Suppressor macrophage treated with lipopolysaccharide for 4 hours (primary cell): ENCODE measurements at places on chromosomes 16 and 17.

DNA sequence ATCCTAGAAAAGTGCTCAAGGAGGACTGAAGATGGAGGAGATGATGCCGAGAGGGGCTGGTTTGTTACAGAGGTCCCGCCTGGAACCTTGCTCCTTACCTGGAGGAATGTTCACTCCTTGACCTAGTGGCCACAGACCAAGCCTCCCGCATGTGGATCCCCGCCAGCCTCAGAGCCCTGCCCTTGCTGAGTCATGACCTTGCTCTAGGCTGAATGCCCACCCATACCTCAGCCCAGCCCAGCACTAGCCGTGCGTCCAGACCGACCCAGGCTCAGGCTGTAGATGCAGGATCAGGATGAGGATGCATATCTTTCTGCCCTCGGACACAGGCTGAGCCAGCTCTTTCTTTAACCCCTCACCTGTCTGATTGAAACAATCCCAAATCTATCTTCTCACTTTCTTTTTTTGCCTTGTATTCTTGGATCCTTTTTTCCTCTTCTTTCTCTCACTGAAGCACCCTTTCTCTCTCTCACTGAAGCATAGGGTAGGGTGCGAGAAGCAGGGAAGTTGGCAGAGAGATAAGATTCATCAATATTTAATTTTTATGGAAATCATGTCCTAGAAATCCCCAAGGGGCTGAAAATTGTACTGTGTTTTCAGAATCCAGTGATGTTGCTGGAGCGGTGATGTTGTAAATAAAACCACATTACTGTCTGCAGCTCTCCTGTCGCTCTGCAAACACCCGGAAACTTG lies 34.9 kb downstream of the WSCD1 start:
- DNase-seq, result no peak

DNA sequence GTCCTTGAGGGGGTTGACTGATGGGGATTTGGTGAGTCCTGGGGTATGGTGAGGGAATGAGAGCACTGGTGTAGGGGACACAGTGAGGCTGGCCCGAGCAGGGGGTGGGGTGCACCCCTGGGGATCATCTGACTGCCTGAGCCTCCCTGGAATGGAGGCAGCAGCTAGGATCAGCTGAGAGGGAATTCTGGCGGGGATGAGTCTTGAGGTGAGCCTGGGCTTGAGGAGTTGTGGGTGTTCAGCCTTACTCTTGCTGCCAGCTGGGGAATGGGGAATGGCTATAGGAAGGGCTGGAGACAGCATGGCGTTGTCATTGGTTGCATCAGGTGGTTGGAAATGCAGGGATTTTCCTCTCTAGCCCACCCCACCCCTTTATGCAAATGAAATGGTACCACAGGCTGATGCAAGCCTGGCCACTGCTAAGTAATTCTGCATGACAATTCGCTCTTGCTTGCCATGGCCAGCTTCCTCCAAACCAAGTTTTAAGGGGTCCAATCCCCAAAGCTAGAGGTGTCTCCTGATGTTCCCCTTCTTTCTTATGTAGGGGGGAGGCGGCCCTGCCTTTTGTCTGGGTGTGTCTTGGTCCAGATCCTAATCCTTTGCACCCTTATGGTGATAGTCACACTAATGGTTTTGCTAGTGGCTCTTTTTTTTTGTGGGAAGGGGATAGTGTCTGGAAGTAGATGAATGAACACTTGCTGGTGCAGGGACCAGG lies 7.5 kb downstream of the NFE2L1 start:
- peak; percentile 81 for DNase-seq

DNA sequence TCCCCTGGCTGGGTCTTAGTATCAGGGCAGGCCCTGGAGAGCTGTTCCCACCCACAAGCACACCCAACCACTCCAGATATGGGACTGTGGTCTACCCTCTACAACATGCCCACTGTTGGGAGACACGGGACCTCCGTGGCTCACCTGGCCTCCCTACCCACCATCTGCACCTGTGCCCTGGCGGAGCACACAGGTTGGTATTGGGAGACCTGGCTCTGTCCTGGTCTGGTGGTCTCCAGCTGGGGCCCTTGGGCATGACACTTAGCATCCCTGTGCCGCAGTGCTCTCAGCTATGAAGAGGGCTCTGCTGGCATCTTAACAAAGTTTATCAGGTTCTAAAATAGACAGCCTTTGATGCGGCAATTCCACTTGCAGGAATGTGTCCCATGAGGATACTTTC lies 5.8 kb downstream of the C16orf95 start:
- DNase-seq, result no peak

GRCh38 chr16:73020409-73020884 lies 27.5 kb downstream of the ZFHX3 start:
- DNase-seq, result no peak

DNA sequence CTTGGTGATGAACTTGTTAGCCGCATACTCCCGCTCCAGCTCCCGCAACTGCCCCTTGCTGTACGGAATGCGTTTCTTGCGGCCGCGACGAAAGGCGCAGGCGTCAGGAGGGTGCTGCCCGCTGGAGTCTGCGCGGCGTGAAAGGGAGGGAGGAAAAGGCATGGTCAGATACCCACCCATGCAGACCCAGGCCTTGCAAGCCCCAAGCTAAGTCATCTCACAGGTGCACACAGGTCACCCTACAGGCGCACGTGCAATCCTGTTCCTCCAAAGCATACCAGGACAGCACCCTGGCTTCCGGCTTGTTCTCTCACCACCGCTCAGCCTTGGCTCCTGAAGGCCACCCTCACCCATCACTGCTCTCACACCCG lies 1.6 kb downstream of the HOXB13 start:
- DNase-seq, result no peak

DNA sequence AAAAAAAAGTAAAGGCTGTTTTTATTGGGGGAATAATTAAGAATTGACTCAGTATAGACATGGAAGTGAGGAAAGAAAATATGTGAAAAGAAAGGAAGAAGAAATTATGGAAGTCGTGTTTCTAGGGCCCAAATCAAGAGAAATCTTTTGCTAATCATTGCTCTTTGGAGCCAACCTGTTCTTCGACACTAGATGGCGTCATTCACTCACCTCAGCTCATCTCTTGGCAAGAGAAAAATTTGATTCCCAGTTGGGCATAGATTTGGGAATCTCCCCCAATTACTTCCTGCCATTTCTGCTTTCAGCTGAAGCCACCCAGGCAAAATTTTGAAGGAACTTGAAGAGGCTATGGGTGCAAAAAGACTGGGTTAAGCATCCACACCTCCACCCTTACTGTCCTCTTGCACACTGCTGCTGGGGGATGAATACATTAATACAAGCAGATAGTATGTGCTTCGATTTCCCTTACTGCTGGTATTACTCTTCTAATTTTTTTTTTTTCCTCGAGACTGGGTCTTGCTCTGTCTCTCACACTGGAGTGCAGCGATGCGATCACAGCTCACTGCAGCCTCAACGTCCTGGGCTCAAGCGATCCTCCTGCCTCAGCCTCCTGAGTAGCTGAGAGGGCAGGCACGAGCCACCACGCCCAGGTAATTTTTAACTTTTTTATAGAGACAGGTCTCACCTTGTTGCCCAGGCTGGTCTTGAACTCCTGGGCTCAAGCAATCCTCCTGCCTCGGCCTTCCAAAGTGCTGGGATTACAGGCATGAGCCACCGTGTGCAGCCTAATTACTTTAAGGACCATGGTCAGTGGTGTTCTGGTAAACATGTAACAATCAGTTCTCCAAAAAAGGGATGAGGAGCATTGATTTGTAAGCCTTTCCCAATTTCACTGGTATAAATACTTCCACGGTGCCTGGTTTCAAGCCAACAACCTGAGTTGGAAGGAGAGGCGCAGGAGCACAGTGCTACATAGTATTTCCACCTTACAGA lies 13.5 kb downstream of the PSMD7 start:
- DNase-seq, result peak; percentile 47

GRCh38 chr17:36940313-36941264 lies 3.3 kb downstream of the LHX1 start:
- DNase-seq, result no peak

DNA sequence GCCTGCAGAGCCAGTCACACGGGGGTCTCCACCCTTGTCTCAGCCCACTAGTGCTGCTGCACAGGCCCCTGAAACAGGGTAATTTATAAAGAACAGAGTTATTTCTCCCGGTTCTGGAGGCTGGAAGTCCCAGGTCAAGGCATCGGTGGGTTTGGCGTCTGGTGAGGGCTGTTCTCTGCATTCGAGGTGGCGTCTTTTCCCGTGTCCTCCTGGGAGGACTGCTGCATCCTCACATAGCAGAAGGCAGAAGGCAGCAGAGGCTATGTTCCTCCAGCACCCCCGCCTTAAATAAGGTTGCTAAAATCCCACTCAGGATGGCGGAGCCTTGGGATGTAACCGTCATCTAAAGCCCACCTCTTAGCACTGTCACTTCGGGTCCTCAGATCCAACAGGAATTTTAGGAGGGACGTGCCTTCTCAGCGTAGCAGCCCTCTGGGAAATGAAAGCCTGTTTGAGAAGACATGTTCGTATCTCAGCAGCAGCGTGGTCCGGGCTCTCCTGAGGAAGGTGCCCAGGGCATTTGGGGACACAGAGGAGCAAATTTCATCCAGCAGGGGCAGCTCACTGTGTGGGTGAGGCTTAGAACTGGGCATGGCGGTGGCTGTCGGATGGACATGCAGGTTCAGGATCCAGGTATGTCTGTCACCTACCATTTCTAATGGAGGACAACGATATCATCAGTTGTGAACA lies 221.6 kb upstream of the CHMP6 start:
- DNase-seq, result no peak
